ENCODE measurements at places on chromosomes 1 and 21.

- DNase-seq, result peak; percentile 60
These were observed 66.8 kb downstream of the SASS6 start for GRCh38 chr1:100065969-100066227.

DNA sequence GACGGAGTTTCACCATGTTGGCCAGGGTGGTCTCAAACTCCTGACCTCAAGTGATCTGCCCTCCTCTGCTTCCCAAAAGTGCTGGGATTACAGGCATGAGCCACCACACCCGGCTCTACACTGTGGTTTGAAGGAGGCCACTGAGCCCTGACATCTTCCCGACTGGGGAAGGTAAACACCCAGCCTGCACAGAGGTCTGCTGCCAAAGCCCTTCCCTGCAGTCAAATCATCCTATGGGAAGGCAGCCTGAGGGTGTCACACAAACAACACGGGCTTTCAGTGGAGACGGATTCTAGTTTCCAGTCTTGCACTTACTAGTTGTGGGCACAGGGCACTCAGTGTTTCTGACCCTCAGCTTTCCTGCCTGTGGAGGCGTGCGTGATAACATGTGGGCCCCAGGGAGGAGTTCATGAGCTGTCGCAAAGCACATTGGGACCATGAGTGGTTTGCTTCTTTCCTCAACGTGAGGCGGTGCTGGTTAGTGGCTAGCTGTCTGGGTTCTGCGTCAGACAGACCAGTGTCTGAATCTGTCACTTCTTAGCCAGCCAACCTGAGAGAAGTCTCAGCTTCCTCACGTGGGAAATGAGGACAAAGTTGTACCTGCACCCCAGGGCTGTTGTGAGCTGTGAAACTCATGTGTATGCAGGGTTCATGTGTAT, 21.5 kb upstream of the OPRD1 start:
- DNase-seq, result no peak

DNA sequence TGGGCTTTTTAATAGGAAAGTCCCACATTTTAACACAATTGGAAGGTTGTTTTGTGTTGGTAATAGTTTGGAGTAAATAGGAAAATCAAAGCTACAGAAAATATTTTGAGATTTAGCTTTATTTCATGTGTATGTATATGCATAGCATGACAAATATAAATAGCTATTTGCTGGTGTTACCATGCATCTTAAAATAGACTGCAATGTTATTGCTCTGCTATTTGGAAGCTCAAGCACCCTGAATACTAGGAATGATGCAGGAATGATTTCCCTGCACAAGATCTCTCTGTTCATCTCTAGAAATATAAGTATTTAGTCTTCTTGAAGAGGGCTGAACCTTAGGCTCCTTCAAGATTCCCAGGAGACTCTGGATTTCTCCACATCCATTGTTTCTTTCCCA, 268.3 kb upstream of the POGK start:
- no peak for DNase-seq

- DNase-seq, result no peak
These were observed 3.6 kb downstream of the PRDM16 start for GRCh38 chr1:3072391-3073185.

DNA sequence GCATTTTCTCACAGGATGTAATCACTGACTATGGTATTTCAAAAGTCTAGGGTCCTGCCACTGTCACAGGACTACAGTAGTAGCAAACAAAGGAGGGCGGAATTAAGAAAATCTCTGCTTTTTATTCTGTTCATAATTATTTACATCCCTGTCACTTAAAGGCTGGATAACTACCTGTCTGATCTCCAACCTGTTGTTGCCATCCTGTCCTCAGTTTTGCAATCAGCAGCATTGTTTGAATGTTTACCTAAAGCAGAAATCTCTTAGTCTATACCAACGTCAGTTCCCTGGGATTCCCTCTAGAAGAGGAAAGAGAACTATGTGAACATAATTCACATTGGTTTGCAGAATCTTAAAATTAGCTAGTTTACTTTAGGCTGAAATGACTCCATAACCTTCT, 218.5 kb downstream of the PBX1 start:
- no peak for DNase-seq

- DNase-seq, result no peak
These were observed 609 bp downstream of the RWDD2B start for GRCh38 chr21:29018540-29018939.

DNA sequence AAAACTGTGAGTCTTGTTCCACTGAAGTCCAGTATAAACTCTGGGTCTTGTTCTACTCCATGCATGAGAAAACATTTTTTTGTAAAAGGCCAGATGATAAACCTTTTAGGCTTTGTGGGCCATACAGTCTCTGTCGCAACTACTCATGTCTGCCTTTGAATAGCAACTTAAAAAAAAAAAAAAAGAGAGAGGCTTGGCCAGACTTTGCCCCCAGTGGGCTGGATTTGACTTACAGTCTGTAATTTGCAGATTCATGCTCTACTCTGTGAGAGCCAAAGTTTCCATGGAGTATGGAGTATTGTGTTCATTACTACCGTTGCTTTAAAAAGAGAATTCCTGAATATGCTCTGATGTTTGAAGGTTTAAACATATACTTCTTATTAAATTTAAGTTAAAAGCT, 654.9 kb upstream of the PKN2 start:
- DNase-seq, result no peak

GRCh38 chr1:194295685-194296084, 1109.3 kb upstream of the B3GALT2 start:
- DNase-seq, result no peak

DNA sequence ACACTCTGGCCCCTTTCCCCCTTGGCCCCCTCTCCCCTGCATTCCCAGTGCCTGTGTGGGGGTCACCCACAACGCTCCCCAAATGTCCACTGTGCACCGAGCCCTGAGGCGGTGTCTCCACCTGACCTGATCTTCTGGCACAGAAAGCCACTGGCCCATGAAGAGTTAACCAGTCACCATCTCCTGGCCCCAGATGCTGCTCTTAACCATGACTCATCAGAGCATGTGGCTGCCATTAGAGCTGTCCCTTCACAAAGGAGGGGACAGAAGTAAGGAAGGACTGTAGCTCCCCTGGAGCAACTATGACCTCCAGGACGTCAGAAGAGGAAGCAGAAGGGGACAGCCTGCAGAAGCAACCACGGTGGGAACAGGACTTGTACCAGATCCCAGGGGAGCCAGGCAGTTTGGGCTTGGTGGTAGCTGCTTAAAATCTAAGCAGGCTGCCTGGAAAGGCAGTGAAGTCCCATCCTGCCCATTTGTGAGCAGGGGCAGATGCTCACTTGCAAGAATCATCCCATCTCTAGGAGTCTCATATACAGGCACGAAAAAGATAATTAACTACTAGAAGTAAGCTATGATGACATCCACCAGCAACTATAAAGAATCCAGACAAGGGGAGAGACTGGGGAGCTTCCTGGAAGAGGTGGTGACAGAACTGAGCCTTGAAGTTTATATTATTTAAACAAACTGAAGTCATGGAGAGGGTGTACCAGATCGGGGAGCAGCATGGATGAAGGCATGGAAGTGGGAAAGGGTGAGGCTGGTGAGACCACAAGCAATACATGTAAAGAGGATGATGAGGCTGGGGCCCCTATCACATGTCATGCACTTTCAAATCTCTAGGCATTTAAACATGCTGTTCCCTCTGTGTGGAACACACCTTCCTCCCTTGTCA, 1.1 kb upstream of the TTC39A start:
- DNase-seq, result peak; percentile 92

GRCh38 chr1:210771131-210771530, 362.8 kb downstream of the KCNH1 start:
- DNase-seq, result no peak

- peak; percentile 94 for DNase-seq
These were observed 155.9 kb upstream of the RUNX1 start for GRCh38 chr21:35204850-35205541.

DNA sequence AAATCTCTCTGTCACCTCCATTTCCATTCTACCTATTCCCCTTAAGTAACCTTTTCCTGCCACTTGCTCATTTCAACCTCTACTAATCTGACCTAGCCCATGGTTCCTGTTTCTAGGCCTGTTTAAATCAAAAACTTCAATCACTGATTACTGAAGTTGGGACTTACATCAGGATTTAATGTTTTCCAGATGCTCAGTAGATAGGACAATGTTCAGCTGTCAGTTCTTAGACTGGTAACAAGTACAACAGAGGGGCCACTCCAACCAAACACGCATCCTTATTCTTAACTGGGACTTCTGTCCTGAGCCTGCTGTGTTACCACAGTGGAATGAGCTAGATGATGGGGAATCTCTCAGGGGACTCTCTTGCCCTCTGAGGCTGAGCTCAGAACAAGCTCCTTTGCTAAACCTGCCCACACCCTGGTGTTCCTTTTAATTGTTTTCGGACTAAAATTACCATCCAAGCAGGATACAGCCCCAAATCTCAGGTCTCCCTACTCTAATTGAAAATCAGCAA, 974.6 kb downstream of the TTLL7 start:
- no peak for DNase-seq

- no peak for DNase-seq
These were observed 1.2 kb upstream of the XPR1 start for GRCh38 chr1:180630408-180631193.

DNA sequence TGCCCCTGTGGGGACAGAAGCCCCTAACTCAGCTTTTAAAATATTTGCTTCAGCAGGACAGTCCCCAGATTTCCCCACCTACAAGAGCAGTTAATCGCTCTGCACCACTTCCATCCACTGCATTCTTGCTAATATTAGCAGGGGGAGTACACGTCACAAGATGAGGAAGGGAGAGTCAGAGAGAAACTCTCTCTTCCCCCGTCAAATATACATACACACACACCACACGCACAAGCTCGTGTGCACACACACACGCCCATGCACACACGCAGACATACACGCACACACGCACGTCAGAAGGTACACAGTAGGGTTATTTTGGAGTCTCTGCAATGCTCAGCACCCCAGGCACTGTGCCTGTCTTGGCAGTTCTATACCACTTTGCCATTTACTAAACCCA, 2.1 kb downstream of the CLCA1 start:
- no peak for DNase-seq

- DNase-seq, result no peak
These were observed 99.9 kb downstream of the COLGALT2 start for GRCh38 chr1:183937611-183938010.

DNA sequence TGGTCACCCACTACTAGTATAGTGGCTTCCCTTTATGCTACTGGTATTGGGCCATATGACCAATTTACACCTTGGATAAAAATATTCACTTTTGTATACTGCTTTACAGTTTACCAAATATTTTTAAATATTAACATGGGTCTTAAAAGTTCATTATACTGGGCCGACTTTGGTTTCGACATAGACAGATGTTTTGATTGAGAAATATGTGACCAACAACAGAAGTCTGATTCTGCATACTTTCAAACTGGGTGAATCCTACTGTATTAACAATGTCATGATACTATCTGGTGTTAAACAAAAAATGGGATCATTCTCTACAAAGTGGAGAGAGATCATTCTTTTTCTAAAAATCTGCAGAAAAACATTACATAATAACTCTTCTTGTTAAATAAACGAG, 134.8 kb downstream of the AKT3 start:
- no peak for DNase-seq

DNA sequence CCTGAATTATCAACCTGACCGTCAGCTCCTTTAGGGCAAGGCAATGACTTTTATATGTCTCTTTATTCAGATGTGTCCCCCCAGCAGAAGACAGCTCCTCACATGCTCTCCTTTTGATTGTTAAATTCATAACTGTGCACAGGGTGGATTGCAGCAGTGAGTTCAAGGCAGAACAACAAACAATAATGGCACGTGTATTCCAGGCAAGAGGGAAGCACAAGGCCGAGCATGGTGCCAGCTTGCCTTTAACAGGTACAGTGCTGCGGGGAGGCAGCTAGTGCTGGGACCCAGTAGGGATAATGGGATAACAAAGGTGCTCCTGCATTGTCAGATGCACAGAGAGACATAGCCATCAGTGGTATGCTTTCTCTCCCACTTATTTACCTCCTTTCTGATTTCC, 248.4 kb downstream of the RHOU start:
- no peak for DNase-seq

- no peak for DNase-seq
These were observed 28.9 kb downstream of the PLPPR5 start for GRCh38 chr1:98975810-98976209.

GRCh38 chr1:174160109-174160473, 771 bp downstream of the RABGAP1L start:
- DNase-seq, result no peak

DNA sequence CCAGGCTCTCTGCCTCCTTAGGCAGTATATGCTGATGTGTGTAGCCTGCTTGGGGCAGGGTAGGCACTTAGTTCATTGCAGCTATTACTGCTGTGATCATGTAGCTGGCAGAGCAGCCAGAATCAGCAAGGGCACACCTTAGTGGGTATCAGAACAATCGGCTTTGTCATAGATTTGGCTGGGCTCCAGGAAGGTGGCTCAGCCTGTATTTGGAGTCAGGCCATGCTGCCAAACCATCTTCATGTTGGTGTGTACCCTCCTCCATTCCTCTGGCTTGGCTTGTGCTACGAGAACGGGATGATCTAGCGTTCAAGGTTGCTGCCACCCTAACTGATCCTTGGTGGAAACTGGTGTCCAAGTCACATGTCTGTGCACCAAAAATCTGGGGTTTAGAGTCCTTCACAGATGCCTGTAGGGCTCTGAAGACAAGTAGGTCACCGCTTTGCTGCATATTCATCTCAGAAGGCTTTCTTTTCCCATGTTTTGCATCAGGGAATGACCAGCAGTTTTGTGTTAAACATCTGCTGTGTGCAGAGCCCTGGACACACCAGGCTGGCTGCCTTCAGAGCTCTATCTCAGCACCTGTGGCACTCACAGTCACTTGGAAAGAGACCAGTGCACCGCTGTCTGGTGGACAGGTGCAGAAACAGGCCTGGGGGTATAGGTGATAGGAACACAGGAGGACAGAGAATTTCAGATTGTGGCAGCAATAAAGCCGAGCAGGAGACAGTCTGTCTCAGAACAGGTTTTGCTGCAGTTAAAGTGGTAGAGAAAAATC, 23.7 kb downstream of the VANGL1 start:
- peak; percentile 87 for DNase-seq

GRCh38 chr1:218763538-218763937, 410.1 kb upstream of the LYPLAL1 start:
- no peak for DNase-seq

DNA sequence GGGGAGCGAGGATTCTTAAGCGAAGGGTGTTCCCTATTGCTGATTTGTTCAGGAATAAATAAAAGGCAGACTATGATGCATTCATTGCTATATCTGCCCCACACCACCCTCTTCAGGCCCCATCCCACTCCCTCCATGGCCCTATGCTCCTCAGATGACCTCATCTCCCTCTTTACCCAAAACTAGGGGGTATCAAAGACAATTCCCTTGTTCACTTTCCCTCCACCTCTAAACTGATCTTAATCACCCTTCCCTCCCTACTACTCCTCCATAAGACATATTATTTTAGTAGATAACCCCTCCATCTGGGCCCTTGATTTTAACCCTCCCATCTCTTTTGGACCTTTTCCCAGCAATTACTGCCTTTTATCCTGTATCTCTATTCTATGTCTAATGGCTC, 434.9 kb upstream of the RUNX1 start:
- DNase-seq, result no peak
